Stimulated activated CD4-positive, alpha-beta T cell treated with anti-CD3 and anti-CD28 coated beads, Interleukin-1b, Interleukin-23, amount 100 ng/mL, for 24 hours (primary cell): ENCODE measurements at places on chromosomes 4 and X.

GRCh38 chrX:96685210-96686099 lies 813 bp downstream of the DIAPH2 start:
- peak; percentile 29 for DNase-seq

- no peak for DNase-seq
Observed at GRCh38 chrX:150038986-150039599, 100.8 kb upstream of the EOLA2 start.

GRCh38 chr4:119774840-119775239 lies 146.2 kb upstream of the PDE5A start:
- no peak for DNase-seq

DNA sequence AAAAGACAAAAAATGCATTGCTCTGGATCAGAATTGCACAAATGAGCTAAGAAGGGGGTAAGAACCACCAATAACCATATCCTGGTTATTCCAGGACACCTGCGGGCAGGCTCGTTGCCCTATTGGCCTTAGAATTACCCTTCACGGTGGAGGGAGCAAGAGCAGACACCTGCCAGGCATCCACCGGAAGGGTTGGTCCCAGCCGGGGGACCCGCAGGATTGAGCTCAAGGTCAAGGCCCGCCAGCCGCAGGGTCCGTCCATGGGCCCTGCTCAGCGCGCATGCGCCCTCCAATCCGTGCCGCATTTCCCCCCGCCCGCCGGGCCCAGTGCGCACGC lies 575 bp downstream of the SLC25A6 start:
- DNase-seq, result no peak

- DNase-seq, result no peak
Observed at GRCh38 chr4:177441061-177441802, 1.0 kb downstream of the AGA start.

- DNase-seq, result no peak
Observed at GRCh38 chr4:122831515-122832196, 5.0 kb downstream of the FGF2 start.

DNA sequence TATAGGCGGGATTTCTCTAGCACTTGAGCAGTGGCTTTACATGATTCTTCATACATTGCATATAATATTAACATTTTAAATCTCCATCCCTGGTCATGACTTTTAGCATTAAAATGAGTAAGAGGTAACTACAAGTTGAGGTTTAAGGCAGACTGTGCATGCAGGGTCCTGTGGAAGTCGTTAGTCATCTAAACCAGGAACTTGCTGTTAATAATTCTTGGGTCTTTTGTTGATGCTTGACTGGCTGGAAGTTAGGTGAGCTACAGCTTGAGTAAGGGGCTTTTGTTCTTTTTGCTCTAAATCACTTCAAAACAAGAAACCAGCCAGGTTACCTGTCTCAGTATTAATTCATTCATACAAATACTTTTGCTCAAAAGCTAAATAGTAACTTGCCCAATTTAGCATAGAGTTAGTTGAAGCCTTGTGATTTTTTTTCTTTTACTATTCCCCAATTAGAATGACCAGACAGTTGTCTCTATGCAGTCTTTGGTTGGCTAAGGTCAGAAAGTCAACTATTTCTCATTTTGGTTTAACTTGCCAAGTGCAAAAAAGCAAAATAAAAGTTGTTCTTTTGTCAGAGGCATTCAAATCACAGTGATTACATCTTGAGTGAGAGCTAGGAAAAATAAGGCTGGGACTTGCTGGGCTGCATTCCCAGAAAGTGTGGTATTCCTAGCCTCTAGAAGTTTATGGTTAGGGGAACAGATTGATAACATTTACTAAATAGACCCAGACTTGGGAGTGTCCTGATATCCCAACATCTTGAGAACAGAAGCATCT lies 516.9 kb downstream of the PDHA2 start:
- DNase-seq, result no peak

DNA sequence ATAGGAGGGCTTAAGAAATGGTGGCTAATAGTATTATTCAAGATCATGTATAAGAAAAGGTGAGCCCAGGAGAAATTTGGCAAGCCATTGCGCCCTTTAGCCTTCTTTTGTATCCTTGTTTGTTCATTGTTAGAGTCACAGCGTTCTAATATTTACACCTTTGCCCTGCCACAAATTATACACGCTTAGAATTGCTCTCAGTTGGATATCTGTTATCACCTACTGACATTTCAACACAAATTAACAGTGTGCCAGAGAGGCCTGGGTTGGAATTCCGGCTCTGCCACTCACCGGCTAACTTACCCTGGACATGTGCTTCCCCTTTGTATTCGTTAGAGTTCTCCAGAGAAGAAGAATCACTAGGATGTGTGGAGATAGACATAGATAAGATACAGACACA lies 148.7 kb upstream of the KIT start:
- DNase-seq, result no peak

- no peak for DNase-seq
Observed at GRCh38 chr4:14636563-14636962, 365.7 kb upstream of the CPEB2 start.

- no peak for DNase-seq
Observed at GRCh38 chrX:109199726-109200125, 282.2 kb downstream of the GUCY2F start.

GRCh38 chrX:150577174-150577573 lies 8.8 kb downstream of the MTM1 start:
- DNase-seq, result no peak

- DNase-seq, result no peak
Observed at GRCh38 chr4:56283375-56283774, 103.9 kb downstream of the AASDH start.

GRCh38 chr4:54050214-54050904 lies 14.0 kb downstream of the CHIC2 start:
- no peak for DNase-seq

GRCh38 chr4:113433536-113434246 lies 327.8 kb downstream of the CAMK2D start:
- no peak for DNase-seq

DNA sequence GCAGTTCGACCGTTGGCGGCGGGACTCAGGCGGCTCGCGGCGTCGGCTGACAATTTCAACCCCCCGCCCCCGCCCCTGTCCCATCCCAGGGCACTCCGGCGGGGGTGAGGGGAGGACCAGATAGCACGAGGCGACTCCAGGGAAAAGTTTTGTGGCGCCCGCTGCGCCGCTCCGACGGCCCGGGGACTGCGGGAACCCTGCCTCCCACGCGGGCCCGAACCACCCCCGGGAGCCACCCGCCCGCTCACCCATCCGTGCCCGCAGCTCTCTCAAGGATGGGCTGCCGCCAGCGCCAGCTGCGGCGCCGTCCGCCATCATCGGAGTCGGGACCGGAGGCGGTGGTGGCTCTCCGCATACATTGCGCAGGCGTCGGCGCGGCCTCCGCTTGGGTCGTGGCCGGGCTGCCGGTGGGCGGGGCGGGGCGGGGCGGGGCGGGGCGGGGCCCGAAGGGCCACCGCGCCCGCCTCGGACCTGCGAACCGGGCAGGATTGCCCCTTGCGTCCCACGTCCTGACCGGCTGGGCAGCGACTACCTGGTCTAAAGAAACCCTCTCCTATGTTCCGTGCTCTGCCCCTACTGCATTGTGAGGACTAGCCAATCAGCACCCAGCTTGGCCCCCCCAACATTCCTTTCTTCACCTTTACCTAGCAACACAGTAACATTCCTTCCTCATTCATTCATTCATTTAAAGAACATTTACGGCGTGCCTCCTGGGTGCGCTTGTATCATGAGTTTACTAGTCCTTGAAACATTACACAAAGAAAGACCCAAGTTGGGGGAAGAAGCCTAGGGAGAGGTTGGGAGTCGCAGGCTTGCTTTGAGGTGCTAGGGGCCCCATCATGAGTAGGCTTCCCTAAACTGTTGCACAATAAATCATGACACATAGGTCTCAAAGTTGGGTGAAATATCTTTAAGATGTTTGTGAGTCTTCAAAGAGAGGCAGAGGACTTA lies at the start of gene MAP7D3:
TSS of gene MAP7D3 (minus strand) at position 360 of the 951 bp plus-strand sequence. CDS start at position 318, 42 bp downstream.
- peak; percentile 41 for DNase-seq

DNA sequence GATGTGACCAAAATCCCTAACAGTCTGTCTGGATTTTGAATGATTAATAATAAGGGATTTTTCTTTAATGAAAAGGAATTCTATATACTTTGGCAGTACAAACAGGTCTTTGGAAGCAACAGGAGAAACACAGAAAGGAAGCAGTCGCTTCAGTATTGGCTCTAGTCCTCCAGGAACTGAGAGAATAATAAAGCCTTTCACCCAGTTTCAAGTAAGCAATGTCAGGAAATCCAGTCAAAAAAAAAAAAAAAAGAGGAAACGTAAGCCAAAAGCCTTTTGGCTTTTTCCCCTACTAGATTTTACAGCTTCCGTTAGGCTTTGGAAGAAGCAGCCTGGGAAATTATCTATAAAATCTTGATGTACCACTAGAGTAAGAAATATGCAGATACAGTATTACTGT lies 61.7 kb upstream of the HDAC8 start:
- no peak for DNase-seq

GRCh38 chr4:41396214-41396613 lies 139.5 kb downstream of the UCHL1 start:
- DNase-seq, result no peak

DNA sequence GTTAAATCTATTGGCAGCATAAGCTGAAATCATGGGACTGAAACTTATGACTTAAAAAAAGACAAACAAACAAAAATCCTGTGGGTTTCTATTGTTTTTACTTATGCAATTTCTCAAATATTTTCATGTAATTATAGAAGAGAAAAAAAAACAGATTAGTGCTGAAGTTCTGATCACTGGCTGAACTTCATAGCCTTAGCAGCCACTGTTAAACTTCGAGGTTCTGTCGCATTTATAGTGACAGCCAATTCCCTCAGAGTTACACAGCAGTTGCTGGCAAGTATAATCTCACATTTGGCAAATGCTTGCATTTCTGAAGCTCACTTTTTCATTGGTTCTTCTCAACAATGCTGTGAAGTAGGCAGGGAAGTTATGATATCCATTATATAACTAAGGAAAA lies 748.9 kb upstream of the MAGEB2 start:
- no peak for DNase-seq

DNA sequence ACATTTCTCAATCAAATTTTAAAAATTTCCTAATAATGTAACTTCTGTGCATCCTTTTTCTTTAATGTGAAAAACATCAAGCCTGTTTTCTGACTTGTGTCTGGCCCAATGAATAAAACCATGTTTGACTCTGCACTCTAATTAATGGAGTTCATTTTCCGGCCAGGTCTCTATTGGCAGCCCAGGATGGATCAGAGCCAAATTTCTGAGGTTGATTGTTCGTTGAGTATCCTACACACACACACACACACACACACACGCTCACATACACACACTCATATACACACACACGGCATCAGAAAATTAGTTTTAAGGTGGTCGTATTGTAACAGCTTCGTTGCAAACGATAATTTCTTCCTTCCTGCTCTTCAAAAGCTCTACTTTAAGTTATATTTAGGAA lies 28.9 kb upstream of the TLL1 start:
- DNase-seq, result no peak

- DNase-seq, result no peak
Observed at GRCh38 chr4:79833857-79834256, 239.2 kb downstream of the ANTXR2 start.

DNA sequence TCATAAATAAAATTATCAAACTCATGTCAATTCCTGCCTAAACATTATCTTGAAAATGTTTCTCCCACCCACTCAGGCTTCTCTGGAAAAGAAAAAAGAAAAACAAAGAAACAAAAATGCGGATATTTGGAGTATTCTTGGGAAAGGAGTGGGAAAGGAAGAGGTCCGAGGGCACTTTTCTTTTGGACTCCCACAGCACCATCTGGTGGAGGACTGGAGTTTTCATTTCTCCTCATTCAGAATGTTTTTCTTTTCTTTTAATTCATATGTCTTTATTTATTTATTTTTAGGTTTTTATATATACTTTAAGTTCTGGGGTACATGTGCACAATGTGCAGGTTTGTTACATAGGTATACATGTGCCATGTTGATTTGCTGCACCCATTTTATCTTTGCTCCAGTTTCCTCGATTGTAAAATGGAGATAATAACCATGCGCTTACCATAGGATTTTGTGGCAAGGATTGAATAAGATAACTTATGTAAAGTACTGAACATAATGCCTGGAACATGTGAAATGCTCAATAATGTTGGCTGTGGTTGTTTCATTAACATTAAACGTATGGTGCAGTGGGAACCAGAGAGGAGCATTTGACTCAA lies 8.0 kb upstream of the KCNE5 start:
- DNase-seq, result no peak

DNA sequence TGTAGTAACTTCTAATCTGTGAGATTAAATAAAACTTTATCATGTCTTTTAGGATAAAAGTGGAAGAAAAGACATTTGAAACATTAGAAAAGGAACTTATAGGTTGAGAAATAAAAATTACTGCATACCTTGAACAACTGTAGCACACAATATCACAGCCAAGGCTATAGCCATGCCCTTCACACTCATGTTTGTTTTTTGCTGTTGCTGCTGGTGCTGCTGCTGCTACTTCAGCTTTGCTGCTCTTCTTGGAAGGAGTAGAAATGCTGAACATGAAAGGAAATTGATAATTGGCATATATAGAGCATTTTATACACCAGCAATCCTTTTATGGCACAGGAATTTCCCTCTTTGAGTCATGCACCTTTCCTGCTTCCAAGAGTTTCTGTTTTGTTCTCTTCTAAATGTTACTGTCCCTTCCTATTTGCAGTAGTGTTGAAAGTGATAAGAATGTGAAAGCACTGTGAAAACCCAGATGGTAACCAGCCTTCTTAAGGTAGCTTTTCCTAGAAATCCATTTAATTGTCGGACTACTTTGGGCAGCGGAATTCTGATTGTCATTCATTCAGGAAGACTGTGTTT lies at the start of gene CXCL11:
TSS of gene CXCL11 (minus strand) at position 272 of the 582 bp plus-strand sequence. CDS start at position 189, 83 bp downstream.
- DNase-seq, result no peak

DNA sequence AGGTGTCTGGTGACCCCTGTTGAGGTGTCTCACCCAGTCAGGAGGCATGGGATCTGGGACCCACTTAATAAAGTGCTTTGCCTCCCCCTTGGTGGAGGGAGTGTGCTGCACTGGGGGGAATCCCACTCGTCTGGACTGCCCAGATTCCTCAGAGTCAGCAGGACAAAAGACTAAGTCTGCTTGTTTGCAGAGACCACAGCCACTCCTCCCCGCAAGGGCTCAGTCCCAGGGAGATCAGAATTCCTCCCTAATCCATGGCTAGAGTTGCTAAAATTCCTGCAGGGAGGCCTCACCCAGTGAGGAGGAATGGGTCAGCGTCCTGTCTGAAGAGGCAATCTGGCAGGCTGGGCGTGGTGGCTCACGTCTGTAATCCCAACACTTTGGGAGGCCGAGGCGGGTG lies 442.2 kb downstream of the PABPC4L start:
- DNase-seq, result no peak

DNA sequence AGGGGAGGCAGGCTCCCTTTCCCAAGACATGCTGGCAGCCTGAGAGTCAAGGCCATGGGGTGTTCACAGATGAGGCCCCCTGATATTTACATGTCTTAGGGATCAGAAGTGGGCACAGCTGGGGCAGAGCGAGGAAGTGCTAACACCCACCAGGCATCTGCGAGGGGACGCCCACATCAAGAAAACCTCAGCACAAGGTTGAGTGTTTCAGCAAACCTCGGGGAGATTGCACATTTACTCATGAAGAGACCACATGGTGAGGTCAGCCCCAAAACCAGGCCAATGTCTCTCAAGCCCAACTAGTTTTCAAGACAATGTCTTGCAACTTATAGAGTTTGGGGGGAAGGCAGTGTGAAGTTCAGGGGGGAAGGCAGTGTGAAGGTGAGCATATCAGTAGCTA lies 55.2 kb downstream of the CLNK start:
- DNase-seq, result no peak

GRCh38 chr4:9870165-9870790 lies 88.8 kb downstream of the DRD5 start:
- DNase-seq, result no peak
